ENCODE measurements at places on chromosomes 1 and 21. TPM values are rescaled to one million over a fixed set of nuclear protein-coding genes. Genes with fewer than 3 reads are reported as not detected.
A peak's percentile ranks its signal among the peaks of the same experiment; 100 is the strongest.

Gene HES2
- total RNA-seq: 11.4 TPM

Gene IFNLR1
- total RNA-seq: 4.1 TPM

DNA sequence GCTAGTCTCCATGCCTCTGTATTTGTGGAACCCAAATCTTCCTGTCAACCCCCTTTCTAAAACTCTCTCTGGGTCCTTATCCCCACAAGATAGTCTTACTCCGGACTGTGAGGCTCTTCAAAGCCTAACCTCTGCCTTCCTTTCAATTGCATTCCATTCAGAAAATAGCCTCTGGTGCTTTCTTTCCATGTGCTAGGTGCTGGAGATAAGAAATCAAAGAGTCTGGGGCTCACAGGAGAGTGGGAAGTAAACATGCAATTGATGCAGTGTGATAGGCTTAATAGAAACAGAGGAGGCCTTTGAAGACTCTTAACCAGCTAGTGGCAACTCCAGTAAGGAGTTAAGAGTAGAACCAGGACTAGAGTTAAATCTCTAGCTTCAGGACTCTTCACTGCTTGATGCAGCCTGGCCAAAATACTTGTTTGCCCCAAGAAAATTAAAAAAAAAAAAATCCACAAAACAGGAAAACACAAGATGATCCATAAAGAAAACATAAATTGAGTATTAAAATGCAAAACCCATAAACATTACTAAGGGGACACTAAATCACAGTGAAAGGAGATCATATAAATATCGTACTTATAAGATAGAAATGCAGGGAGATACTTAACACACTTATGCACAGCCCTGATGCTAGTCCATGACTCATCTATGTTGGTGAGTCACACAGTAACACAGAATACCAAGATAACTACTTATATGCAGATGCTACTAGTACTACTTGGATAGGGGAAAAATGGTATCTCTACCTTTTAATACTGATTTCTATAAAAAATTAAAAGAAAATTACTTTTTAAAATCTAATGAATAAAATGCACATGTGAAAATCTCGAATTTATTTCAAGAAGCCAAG lies 341.5 kb downstream of the KCNH1 start:
- H3K27me3 ChIP-seq: no peaks in the 10 kb centered on the region
- H3K27ac ChIP-seq: no peak overlapping the region
- no peak for DNase-seq
- no peak overlapping the region for H3K4me3 ChIP-seq
- H3K36me3 ChIP-seq: no peaks in the 10 kb centered on the region

DNA sequence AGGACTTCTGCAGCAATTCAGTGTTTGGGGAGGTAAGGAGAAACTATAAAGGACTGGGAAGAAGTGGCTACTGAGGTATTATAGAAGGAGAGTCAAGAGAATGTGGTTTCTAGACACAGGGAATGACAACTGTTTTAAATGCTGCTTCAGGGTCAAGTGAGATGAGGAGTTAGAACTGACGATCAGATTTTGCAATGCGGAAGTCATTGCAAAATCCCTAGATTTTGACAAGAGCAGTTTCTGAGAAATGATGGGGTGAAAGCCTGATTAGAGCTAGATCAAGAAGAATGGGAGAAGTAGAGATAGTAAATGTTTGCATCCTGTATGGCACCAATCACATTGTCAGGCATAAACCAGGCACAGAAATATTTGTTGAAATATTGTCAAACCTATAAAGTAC lies 4.7 kb upstream of the TSNAX start:
- no peaks in the 10 kb centered on the region for H3K27me3 ChIP-seq
- H3K27ac ChIP-seq: peak overlapping the region; percentile 53
- peaks cover 5% of the 10 kb centered on the region for H3K4me1 ChIP-seq
- no peak for DNase-seq
- H3K36me3 ChIP-seq: no peaks in the 10 kb centered on the region

DNA sequence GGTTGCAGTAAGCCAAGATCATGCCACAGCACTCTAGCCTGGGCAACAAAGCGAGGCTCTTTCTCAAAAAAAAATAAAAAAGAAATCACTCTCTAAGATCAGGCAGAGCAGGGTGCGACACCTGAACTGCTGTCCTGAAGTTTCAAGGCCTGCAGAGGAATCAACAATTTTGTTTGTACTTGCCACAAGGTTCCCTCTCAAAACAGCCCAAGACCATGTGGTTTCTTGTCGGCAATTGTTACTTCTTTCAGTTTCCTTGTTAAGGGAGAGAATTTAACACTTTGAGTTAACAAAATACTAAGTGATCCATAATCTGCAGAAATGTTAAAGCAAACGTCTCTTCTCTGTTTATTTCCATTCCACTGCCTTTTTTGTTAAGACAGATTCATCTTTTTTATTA lies 36.5 kb downstream of the MACO1 start:
- H3K4me3 ChIP-seq: no peak overlapping the region
- peaks cover 6% of the 10 kb centered on the region for H3K36me3 ChIP-seq
- no peaks in the 10 kb centered on the region for H3K27me3 ChIP-seq
- H3K27ac ChIP-seq: no peak overlapping the region

GRCh38 chr21:24188506-24188905 lies 1418.8 kb downstream of the MRPL39 start:
- no peak overlapping the region for H3K4me3 ChIP-seq
- no peak overlapping the region for H3K27ac ChIP-seq
- DNase-seq: no peak
- H3K4me1 ChIP-seq: no peaks in the 10 kb centered on the region

- peaks cover under 1% of the 10 kb centered on the region for H3K36me3 ChIP-seq
- DNase-seq: no peak
- H3K27ac ChIP-seq: peak overlapping the region; percentile 94
- H3K4me1 ChIP-seq: peaks cover 34% of the 10 kb centered on the region
- H3K27me3 ChIP-seq: no peaks in the 10 kb centered on the region
- peak overlapping the region; percentile 30 for H3K4me3 ChIP-seq
These were observed 710 bp upstream of the PDXK start for GRCh38 chr21:43717967-43718871.
